Calu3 (cell line): ENCODE measurements at places on chromosomes 4 and X.

GRCh38 chr4:109947457-109947856 lies 34.8 kb downstream of the EGF start:
- no peak for DNase-seq

GRCh38 chr4:110484029-110484428 lies 8.1 kb downstream of the ENPEP start:
- no peak for DNase-seq

DNA sequence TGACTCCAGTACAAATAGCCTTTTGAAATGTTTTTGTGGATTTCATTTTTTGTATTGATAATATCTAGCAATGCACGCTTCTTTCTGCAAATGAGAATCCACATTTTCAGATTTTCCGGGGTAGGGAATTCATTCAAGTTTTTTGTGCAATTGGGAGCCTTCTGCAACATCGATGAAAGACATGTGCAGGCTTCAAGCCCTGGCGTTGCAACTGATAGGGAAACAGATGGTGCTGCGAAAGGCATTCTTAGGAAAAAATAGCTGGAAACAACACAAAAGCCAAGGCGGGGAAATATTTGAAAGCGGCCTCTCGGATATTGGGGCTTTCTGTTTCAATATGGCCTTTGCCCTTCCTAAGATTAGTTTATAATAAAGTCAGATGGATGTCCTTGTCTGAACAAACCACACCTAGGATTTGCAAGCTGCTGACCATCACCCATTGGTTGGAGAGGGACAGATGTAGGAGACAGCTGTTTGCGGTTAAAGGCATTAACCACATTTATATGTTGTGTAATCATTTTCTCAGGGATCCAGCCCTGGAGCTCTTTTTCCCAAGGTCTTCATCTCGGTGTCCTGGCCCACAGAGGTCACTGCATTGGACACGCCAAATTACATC lies 136.5 kb downstream of the PRKX start:
- DNase-seq, result no peak

DNA sequence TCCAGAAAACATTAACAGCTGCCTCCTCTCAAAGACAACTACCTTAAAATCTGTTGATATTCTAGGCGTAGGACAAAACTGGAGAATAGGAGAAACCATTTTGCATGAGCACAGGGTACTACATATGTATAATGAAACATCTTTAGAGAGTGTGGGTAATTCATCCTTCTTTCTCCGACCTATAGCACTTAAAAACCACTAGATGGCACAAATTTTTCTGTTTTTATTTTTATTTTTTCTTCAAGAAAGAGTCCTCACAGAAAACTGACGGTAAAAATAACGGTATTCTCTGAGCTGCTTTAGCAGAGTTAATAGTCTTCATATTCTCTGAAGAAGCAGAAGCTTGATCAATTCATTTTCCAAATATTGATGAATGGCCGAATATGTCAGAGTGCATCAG lies 14.6 kb downstream of the SMIM31 start:
- DNase-seq, result no peak

GRCh38 chr4:7291372-7292114 lies 99.2 kb downstream of the SORCS2 start:
- no peak for DNase-seq

- peak; percentile 75 for DNase-seq
Observed at GRCh38 chr4:141350122-141350905, 129.6 kb downstream of the ZNF330 start.

DNA sequence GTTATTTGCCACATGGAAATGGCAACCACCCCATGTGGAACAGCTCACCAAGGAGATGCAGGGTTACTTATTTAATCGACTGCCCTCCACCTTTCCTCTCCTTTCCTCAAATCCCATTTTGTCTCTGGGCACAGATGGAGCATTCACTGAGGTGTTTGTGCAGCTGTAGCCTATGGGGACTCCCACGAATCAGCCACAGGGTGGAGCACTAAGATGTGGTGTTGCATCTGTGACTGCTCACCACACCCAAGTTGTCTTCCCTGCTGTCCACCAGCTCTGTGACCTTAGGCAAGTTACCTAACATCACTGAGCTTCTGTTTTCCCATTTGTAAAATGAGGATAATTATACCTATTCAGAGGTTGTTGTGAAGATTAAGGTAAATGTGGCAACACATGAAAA lies 252.4 kb upstream of the CPEB2 start:
- DNase-seq, result peak; percentile 7

GRCh38 chrX:120559804-120560203 lies 958 bp downstream of the CUL4B start:
- no peak for DNase-seq

DNA sequence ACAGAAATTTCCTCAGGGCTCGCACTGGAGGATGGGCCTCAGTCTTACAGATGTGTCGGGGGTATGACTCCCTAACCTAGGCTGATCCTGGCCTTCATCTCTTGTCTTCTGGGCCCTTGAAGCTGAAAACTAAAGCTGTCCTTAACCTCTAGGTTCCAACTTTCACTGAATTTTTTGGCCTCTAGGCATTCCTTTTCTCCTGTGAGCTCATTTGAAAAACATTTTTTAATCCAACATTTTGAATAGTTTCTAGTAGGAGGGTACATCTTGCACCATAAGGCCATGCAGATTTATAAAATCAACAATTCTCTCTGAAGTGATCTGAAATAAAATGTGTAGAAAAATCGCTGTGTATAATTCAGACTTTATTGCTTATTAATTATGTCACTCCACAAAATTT lies 19.7 kb downstream of the RWDD4 start:
- no peak for DNase-seq

DNA sequence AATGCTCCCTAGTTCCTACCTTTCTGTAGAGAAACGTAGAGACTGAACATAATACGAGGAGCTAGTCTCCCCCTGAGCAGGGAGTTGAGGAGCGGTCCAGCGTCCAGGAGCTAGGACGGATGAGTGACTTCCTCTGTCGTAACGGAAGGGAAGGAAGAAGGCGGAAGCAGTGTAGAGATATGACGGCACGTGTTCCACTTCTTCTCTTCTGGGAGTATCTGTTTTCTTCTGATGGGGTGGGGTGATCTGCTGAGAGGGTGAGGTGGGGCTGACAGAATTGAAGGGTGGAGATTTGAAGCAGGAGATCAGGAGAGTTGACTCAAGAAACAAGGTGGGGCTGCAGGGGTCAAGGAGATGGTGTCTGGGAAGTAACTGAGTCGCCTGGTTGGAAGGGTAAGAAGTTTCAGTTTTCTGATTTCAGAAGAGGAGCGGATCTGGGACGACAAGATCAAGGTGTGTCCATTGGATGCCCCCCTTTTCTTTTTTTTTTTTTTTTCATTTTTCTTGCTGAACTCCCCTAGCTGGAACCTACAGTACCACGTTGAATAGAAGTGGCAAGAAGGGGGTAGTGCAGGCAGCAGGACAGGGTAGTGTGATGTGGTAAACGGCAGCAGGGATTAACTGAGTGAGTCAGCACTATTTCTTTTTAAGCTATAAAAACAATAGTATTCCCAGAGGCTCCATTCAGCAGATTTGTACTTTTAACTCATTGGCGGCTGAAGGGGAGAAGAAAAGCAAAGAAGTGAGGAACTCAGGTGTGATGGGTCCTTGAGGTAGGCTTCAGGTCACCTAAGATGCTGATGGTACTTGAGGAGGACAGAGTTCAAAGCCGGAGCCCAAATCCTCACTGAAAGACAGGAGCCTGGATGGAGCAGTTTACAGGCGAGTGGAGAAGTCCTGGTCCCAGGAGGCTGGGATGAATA lies 50.8 kb upstream of the SETD7 start:
- no peak for DNase-seq

- DNase-seq, result no peak
Observed at GRCh38 chr4:6390356-6390755, 82.1 kb downstream of the PPP2R2C start.

- DNase-seq, result no peak
Observed at GRCh38 chrX:9352694-9353411, 112.0 kb upstream of the TBL1X start.

DNA sequence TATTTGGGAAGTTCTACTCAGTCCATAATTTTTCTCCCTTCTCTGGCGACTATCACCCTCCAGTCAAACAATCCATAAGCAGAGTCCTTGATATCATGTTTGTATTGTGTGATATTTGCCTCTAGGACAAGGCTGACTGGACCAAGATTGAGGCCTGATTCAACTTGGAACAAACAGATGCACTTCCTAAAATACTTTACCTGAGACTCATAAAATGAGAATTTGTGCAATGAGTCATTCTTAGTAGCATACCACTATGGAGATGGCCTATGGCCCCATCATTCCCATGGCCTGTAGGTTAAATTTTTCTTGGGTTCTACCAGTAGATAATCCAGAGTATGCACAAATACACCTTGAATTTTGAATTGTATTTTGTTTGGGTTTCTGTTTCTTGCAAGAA lies 74.2 kb upstream of the DMD start:
- no peak for DNase-seq

- no peak for DNase-seq
Observed at GRCh38 chr4:174581901-174582300, 59.6 kb upstream of the HPGD start.

DNA sequence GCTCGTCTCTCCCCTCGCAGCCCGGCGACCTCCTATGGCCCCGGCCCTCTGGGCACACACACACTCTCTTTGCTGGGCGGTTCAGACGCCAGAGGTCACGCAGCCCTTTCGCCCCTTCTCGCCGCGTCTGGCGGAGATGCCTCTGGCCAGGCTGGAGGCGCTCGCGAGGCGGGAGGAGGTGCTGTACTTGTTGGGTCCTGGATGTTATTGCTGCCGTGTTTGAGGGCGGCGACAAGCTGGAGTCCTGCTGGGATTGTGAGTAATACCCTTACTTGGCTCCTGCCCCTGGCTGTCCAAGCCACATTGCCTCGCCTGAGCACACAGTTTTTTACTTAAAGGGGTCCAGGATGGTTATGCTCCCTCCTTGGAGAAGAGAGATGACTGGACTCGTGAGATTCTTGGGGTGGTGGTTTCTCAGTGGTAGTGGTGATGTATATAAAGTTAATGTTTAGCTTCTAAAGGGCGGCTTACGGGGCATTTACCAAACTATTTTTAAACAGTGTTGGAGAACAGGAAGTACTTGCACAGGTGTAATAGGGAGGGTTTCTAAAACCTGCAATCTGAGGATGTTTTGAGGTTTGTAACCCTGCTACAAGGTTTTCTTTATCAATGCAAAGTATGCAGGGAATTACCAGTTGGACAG lies 572 bp downstream of the USP53 start:
- peak; percentile 74 for DNase-seq

GRCh38 chr4:168240821-168241220 lies 77.7 kb downstream of the DDX60 start:
- no peak for DNase-seq

GRCh38 chr4:138707746-138708677 lies 307.6 kb upstream of the NOCT start:
- DNase-seq, result no peak

DNA sequence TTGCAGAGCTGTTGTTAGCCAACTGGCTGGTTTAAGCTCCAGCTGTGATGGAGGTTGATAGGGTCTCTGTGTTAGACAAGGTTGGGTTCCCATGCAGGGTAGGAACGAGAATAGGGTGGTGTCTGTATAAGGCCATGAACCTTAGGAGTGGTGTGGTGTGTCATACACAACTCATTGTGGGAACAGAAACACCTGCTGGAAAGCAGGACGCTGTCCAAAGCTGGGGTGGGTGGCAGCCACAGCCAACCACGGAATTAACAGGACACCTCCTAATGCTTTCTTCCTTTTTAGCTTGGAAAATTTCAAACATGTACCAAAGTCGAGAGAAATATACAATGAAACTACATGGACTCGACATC lies 94.4 kb downstream of the ARHGAP10 start:
- no peak for DNase-seq

DNA sequence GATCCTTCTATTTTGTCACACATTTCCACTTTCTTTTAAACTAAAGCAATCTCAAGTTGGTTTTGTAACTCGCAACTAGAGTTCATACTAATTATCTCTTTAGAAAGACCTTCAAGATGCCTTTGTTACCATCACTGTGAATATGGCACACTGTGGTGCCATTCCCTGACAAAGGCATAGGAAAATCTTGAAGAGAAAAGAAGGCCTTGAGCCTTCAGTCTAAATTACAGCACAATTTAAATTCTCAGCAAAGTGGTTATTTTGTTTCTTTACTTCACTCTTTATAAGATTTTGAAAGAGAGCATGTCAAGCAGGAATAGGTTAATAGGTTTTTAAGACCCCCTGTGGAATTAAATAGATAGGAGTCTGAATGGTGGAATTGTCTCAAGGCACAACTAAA lies 89.0 kb upstream of the BANK1 start:
- DNase-seq, result no peak

- DNase-seq, result no peak
Observed at GRCh38 chrX:24956828-24957227, 58.9 kb downstream of the ARX start.

DNA sequence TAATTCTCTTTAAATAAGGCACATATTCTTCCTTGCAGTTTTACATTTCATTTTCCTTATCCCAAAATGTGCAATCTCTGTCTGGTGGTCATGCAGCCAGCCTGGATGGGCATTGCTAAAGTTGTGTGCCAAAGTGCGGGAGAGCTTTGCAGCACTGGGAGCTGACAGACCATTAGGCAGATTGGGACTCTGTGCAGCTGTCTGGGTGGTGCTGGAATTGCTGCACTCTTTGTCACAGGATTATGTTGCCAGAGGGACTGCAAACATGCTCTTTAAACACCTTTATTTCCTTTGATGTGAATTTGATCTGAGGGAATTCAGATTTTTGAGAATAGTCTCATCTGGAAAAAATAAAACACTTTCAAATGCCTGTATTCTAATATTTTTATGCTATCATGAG lies 956.2 kb upstream of the DIAPH2 start:
- no peak for DNase-seq

DNA sequence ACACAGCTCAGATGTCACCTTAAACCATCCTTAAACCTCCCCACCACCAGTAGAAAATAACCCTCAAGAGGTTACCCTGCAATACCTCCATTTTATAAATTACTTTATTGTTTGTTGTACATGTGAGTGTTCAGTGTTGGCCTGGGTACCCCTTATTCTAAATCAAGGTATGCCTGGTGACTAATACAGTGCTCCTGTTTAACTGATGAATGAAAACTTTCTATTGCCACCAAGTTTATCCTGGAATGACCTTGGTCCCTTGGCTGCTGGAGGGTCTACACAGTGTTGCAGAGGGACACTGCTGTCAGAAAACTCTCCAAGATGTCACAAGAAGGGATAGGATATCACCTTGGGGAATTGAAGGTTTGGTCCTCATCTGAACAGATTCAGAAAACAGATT lies 7.3 kb upstream of the TXLNG start:
- DNase-seq, result no peak

GRCh38 chr4:142473218-142473959 lies 372.7 kb downstream of the INPP4B start:
- peak; percentile 66 for DNase-seq

GRCh38 chr4:26862381-26862915 lies 1.8 kb downstream of the STIM2 start:
- DNase-seq, result no peak

- no peak for DNase-seq
Observed at GRCh38 chr4:56618734-56619133, 62.4 kb downstream of the HOPX start.

- no peak for DNase-seq
Observed at GRCh38 chr4:93409035-93409434, 419.5 kb upstream of the ATOH1 start.

- no peak for DNase-seq
Observed at GRCh38 chr4:146267826-146268225, 53.5 kb downstream of the REELD1 start.

GRCh38 chrX:80317646-80318045 lies 102.6 kb upstream of the TENT5D start:
- no peak for DNase-seq
